Cardiac septum (tissue), 1 donor: ENCODE measurements at places on chromosomes 1 and 21.

- DNase-seq = no peak
Measured at GRCh38 chr1:201020721-201021629, 2.5 kb downstream of the KIF21B start.

DNA sequence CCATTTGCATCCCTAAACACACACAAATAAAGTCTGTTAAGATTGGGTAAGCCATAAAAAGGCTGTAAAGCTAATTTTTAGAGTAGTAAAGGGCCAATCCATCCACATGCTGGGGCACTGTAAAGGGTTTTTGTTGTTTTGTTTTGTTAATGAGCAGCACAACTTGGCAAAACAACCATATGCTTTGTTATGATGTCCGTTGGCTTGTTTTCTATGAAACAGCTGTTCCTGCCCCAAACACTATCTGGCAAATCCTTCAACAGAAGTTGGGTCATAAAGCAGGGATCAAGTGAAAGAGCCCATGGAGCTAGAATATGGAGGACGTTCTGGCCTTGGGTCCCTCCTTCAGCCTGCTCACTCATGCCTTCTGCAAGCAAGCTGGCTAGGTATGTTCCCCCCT, 183.6 kb downstream of the APP start:
- DNase-seq = no peak

DNA sequence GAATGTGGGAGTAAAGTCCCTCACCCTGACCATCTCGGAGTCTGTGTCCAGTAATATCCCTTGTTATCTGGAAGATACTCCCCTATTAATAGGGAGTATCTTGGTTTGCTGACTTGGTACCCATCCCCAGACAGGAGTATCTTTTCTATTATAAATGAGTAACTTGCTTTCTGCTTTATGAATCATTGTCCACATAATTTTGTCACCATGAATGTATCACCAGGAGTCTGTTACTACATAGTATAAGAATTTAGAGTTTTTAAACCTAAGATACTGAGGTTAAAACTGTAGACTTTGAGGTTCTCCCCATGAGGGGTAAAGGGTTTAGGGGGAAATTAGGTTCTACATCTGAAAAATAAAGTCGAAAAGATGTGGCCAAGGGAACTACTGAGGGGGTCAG, 175.6 kb downstream of the FCRL5 start:
- DNase-seq = no peak

DNA sequence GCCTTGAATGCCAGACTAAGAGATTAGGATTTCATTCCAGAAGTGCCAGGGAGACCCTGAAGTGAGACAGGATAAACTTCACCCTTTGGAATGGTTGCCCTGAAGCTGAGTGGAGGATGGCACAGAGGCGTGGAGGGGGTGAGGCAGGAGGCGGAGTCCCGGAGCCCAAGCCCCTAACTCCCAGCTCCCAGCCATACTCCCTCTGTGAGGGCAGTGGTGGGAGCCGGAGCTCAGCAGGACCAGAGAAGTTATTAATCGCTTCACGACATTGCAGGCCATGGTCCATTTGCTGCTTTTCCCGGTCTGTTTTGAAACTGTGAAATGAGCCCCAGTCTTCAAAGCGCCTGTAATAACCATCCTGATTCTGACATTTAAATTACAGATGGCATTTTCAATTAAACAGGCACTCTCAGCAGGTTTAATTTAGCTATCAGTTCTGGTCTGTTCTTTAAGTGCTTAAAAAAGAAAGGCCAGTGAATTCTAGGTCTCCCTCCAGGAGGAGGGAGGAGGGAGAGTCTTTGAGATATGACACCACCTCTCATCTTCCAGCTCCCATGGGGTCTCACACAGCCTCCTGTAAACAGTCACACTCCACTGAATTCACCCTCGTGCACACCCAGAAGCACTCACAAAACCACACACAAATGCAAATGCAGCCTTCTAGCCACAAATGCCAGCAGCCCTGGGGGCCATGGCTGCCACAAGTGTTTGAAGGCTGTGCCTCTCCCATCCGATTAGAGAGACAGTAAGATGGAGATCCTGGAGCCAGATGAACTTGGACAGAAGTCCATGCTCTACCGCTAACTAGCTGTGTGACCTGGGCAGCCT, 19.6 kb downstream of the FBXO2 start:
- no peak for DNase-seq

DNA sequence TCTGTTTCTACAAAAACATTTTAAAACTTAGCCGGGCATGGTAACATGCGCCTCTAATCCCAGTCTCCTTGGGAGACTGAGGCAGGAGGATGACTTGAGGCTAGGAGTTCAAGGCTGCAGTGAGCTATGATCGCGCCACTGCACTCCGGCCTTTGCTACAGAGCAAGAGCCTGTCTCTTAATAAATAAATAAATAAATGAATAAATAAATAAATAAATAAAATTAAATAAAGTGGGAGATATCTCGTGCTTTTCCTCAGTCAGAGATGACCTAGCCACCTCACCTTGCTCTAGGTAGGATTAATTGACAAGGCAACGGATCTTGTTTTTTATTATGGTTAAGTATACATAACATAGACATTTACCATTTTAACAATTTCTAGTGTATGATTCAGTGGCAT, 14.3 kb upstream of the BRWD1 start:
- no peak for DNase-seq

GRCh38 chr1:156172696-156173470, 19.5 kb downstream of the SEMA4A start:
- DNase-seq = no peak

GRCh38 chr1:116751621-116752020, 2.6 kb upstream of the CD2 start:
- DNase-seq = no peak

DNA sequence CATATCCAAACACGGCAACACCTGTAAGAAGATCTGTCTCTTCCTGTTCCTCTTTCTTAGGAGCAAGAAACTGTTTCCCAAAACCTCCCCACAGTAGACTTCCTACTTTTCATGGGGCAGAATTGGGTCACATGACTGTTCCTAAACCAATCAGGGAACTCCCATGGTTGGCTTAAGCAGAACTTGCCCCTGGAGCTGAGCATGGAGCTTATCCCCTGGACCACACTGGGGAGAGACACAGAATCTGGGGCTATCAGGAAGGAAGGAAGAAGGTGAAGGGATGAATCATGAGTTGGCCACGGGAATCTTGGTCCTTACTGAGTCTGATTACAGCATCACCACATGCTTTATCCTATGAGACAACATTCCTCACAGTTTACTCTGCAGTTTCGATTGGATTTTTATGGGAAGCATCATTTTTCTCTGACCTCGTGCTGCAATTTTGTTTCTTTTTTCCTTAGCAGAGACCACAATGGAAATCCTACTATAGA, 81.8 kb downstream of the CDC7 start:
- no peak for DNase-seq

- no peak for DNase-seq
Measured at GRCh38 chr1:147351140-147351835, 108.8 kb downstream of the CHD1L start.

GRCh38 chr21:29025328-29025713, 853 bp downstream of the USP16 start:
- DNase-seq = no peak

- DNase-seq = no peak
Measured at GRCh38 chr1:211736351-211736915, 61.0 kb upstream of the NEK2 start.

GRCh38 chr21:44694776-44695175, 2.2 kb upstream of the KRTAP10-12 start:
- DNase-seq = peak; percentile 50
